ENCODE measurements at places on chromosomes 12 and 14. TPM values are rescaled to one million over a fixed set of nuclear protein-coding genes. Genes with fewer than 3 reads are reported as not detected.

AMDHD1 gene
- total RNA-seq, result 4.5 TPM

LRCOL1 gene
- 0.83 TPM for total RNA-seq

PRDM4 gene
- total RNA-seq, result 24.9 TPM

CLEC9A gene
- 0.28 TPM for total RNA-seq

OR8S1 gene
- not detected for total RNA-seq

TC2N gene
- total RNA-seq, result 37.0 TPM

C1R gene
- 279 TPM for total RNA-seq

LIN7A gene
- 23.6 TPM for total RNA-seq

KRT2 gene
- not detected for total RNA-seq

GRCh38 chr12:94208622-94208966, 60.2 kb downstream of the PLXNC1 start:
- H3K27me3 ChIP-seq, result no peaks in the 10 kb centered on the region
- no peak for DNase-seq
- peak overlapping the region; percentile 93 for H3K27ac ChIP-seq
- no peaks in the 10 kb centered on the region for H3K36me3 ChIP-seq
- H3K4me1 ChIP-seq, result peaks cover 56% of the 10 kb centered on the region
- H3K4me3 ChIP-seq, result no peak overlapping the region

GRCh38 chr14:76126076-76126475, 25.6 kb upstream of the GPATCH2L start:
- no peaks in the 10 kb centered on the region for H3K36me3 ChIP-seq
- no peak overlapping the region for H3K4me3 ChIP-seq
- no peaks in the 10 kb centered on the region for H3K4me1 ChIP-seq
- DNase-seq, result no peak

DNA sequence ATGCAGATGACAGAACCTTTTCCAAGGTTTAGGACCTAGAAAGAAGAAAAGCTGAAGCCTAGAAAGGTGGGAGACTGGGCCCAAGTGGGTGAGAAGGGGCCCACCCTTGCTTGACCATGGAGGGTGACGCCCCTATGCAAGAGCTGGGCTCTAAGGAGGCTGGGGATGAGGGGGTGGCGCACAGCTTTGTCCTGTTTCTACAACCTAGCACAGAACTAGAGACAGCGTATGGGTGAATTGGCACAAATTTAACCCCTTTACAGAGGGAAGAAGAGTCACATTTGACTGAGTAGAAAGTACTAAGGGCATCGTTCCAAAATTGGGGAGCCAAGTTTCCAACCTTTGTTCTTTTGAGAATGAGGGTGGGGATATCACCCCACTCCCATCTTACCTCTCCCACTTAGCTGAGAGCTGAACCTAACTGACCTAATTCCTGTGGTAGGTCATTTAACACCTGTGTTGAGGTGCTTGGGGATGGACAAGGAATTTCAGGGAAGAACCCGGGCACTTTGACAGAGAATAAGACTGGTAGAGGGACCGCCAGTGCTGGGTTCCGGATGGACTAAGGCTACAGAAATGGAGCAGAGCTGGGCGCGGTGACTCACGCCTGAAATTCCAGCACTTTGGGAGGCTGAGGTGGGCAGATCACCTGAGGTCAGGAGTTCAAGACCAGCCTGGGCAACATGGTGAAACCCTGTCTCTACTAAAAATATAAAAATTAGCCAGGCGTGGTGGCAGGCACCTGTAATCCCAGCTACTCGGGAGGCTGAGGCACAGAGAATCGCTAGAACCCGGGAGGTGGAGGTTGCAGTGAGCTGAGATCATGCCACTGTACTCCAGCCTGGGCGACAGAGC, 5.2 kb downstream of the NFKBIA start:
- DNase-seq, result no peak
- peaks cover 52% of the 10 kb centered on the region for H3K4me1 ChIP-seq
- no peaks in the 10 kb centered on the region for H3K27me3 ChIP-seq
- H3K4me3 ChIP-seq, result no peak overlapping the region
- H3K36me3 ChIP-seq, result peaks cover 3% of the 10 kb centered on the region

- peak overlapping the region; percentile 70 for H3K4me3 ChIP-seq
- DNase-seq, result no peak
- no peaks in the 10 kb centered on the region for H3K36me3 ChIP-seq
- no peaks in the 10 kb centered on the region for H3K27me3 ChIP-seq
These were observed 626 bp downstream of the TXNDC16 start for GRCh38 chr14:52551696-52552062.

- no peak overlapping the region for H3K27ac ChIP-seq
- H3K27me3 ChIP-seq, result no peaks in the 10 kb centered on the region
- DNase-seq, result no peak
- no peaks in the 10 kb centered on the region for H3K36me3 ChIP-seq
- H3K4me3 ChIP-seq, result no peak overlapping the region
These were observed 9.5 kb upstream of the RERG start for GRCh38 chr12:15230751-15231150.

GRCh38 chr14:105169776-105170655, 1.4 kb upstream of the JAG2 start:
- peaks cover 62% of the 10 kb centered on the region for H3K4me1 ChIP-seq
- H3K27ac ChIP-seq, result no peak overlapping the region
- H3K4me3 ChIP-seq, result no peak overlapping the region

DNA sequence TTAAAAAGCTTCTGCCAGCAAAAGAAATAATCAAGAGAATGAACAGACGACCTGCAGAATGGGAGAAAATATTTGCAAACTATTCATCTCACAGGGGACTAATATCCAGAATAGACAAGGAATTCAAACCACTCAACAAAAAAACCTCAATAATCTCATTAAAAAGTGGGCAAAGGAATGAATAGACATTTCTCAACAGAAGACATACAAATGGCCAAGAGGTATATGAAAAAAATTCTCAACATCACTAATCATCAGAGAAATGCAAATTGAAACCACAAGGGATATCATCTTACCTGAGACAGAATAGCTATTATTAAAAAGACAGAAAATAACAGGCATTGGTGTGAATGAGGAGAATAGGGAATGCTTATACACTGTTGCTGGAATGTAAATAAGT, 270.0 kb downstream of the DACT1 start:
- no peaks in the 10 kb centered on the region for H3K36me3 ChIP-seq
- no peaks in the 10 kb centered on the region for H3K27me3 ChIP-seq
- no peaks in the 10 kb centered on the region for H3K4me1 ChIP-seq
- no peak overlapping the region for H3K4me3 ChIP-seq

GRCh38 chr12:72275526-72275925, 3.4 kb downstream of the TRHDE start:
- no peak overlapping the region for H3K4me3 ChIP-seq
- H3K36me3 ChIP-seq, result no peaks in the 10 kb centered on the region
- H3K4me1 ChIP-seq, result peaks cover 32% of the 10 kb centered on the region

- no peak overlapping the region for H3K27ac ChIP-seq
- H3K4me3 ChIP-seq, result no peak overlapping the region
- H3K4me1 ChIP-seq, result no peaks in the 10 kb centered on the region
These were observed 34.7 kb downstream of the FBXL14 start for GRCh38 chr12:1559676-1560091.

- H3K4me3 ChIP-seq, result no peak overlapping the region
- H3K27ac ChIP-seq, result peak overlapping the region; percentile 15
- peaks cover 37% of the 10 kb centered on the region for H3K4me1 ChIP-seq
- H3K36me3 ChIP-seq, result no peaks in the 10 kb centered on the region
- no peak for DNase-seq
These were observed 183.8 kb upstream of the HIF1A start for GRCh38 chr14:61511558-61511948.

GRCh38 chr14:101109981-101110728, 206.6 kb upstream of the RTL1 start:
- no peaks in the 10 kb centered on the region for H3K36me3 ChIP-seq
- peaks cover 7% of the 10 kb centered on the region for H3K4me1 ChIP-seq

- peaks cover 90% of the 10 kb centered on the region for H3K36me3 ChIP-seq
- no peak for DNase-seq
- H3K4me1 ChIP-seq, result no peaks in the 10 kb centered on the region
- no peaks in the 10 kb centered on the region for H3K27me3 ChIP-seq
- no peak overlapping the region for H3K27ac ChIP-seq
- H3K4me3 ChIP-seq, result no peak overlapping the region
These were observed 25.5 kb downstream of the MAPKAPK5 start for GRCh38 chr12:111867531-111867930.

GRCh38 chr12:43370263-43370662, 181.7 kb downstream of the ADAMTS20 start:
- no peaks in the 10 kb centered on the region for H3K36me3 ChIP-seq
- H3K27ac ChIP-seq, result no peak overlapping the region
- H3K4me3 ChIP-seq, result no peak overlapping the region
- no peak for DNase-seq

DNA sequence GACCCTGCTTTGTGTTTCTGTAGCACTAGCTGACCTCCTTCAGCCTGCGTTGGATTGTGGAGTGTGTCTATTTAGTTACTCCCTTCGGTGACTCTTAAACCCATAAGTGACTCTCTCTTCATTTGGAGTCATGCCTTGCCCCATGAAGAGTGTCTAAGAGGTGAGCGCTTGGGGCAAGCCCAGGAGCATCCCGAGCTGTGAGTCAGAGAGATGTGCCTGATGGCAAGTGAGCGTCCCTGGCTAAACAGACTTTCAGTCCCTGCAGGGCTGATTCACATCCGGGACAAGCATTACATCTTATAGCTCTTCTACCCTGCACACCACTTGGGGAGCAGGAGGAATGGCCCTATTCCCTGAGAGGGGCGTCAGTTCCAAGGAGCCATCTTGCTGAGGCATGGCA, 24.3 kb upstream of the ATF1 start:
- no peak overlapping the region for H3K4me3 ChIP-seq
- H3K27ac ChIP-seq, result no peak overlapping the region
- H3K27me3 ChIP-seq, result no peaks in the 10 kb centered on the region
- peaks cover 96% of the 10 kb centered on the region for H3K36me3 ChIP-seq
- no peak for DNase-seq
- no peaks in the 10 kb centered on the region for H3K4me1 ChIP-seq

- no peak overlapping the region for H3K4me3 ChIP-seq
- DNase-seq, result no peak
- H3K4me1 ChIP-seq, result peaks cover 4% of the 10 kb centered on the region
These were observed 50.6 kb downstream of the SCAF11 start for GRCh38 chr12:45939759-45940158.

DNA sequence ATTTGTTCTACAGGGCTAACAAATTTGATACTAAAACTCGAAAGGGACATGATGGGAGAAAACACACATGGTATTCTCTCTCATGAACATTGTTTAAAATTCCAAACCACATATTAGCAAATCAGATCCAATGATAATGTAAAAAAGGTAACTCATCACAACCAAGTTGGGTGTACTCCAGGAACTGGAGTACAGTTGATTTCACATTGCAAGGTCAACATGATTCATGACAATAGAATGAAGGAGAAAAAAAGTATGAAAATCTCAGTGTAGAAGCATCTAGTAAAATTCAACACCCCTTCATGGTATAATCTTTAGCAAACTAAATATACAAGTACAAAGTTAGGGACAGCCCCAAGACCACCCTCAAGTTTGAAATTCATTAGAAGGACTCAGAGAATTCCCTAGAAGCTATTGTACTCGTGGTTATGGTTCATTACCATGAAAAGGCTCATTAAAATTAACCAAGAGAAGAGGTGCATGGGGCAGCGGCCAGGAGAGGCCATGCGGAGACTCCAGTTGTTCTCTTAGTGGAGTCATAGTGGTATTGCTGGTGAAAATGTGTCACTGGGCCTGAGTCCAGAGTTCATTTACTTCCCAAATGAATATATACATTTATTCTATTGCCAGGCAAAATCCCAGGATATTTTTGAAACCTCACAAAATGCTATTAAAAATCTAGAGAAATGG, 3.1 kb upstream of the CDCA4 start:
- no peak overlapping the region for H3K4me3 ChIP-seq
- peaks cover 19% of the 10 kb centered on the region for H3K4me1 ChIP-seq
- no peaks in the 10 kb centered on the region for H3K27me3 ChIP-seq
- H3K27ac ChIP-seq, result peak overlapping the region; percentile 49

- H3K4me3 ChIP-seq, result no peak overlapping the region
- peaks cover 20% of the 10 kb centered on the region for H3K4me1 ChIP-seq
- no peak overlapping the region for H3K27ac ChIP-seq
- H3K36me3 ChIP-seq, result peaks cover 46% of the 10 kb centered on the region
- no peak for DNase-seq
These were observed 38.4 kb downstream of the AKAP3 start for GRCh38 chr12:4610481-4610880.

DNA sequence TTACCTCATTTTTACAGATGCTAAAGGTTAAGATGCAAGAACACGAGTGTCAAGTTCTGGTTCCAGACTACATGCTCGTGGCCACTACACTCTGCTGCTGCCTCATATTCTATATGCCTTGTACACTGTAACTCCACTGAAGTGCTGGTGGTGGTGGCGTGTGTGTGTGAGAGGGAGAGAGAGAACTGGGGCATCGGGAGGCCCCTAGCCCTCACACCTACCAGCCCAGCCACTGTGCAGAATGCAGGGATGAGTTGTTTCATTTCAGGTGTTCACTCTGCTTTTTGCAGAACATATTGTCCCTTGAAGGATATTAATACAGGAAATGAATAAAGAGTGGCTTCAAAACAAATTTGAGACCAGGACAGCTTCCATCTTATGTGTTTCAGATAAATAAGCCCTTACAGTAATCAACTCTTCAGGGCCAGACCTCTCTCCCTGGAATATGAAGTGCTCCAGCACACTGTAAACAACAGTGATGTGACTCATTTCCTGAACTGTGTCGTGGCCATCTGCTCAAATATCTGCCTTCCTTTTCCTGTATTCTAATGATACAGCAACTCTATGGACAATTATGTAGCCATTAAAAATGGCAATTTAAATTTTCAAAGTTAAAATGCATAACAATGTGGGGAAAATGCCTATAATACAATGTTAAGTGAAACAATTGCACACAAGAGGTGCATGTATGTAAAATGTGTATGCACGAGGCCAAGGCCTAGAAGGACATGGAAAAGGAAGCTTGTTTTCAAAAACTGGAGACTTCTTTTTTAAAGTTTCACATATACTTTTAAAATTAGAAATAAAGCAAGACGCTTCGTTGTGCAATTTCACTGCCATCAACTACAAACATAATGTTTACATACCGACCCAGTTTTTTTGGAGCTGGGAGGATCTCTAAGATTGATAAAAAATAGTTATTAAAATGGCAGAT, 215.4 kb downstream of the PELI2 start:
- H3K27ac ChIP-seq, result peak overlapping the region; percentile 68
- no peaks in the 10 kb centered on the region for H3K27me3 ChIP-seq
- DNase-seq, result no peak

GRCh38 chr12:55693323-55694187, 14.1 kb downstream of the ITGA7 start:
- H3K36me3 ChIP-seq, result peaks cover 5% of the 10 kb centered on the region
- DNase-seq, result no peak
- no peaks in the 10 kb centered on the region for H3K4me1 ChIP-seq
- H3K4me3 ChIP-seq, result no peak overlapping the region
- no peak overlapping the region for H3K27ac ChIP-seq
